CD8-positive, alpha-beta T cell (primary cell): ENCODE measurements at places on chromosomes 11 and 22.

GRCh38 chr11:80282643-80283042 lies 841.8 kb upstream of the TENM4 start:
- DNase-seq: no peak

DNA sequence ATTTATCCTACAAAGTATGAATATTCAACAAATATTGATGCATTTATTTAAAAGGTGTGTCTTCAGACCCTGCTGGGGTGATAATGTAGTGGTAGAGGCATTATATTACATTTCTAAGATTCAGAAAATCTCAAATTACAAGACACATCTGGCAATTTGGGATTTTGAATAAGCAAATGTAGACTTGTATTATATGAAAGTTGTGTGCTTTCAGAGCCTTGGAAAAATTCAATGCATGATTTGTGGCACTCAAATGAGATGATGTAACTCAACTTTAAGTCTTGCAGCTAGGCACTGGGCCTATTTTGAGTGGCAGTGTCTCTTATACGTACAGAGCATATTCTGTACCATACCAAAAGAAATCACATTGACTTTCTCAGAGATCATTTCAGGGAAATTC lies 214.4 kb downstream of the ETS1 start:
- no peak for DNase-seq

DNA sequence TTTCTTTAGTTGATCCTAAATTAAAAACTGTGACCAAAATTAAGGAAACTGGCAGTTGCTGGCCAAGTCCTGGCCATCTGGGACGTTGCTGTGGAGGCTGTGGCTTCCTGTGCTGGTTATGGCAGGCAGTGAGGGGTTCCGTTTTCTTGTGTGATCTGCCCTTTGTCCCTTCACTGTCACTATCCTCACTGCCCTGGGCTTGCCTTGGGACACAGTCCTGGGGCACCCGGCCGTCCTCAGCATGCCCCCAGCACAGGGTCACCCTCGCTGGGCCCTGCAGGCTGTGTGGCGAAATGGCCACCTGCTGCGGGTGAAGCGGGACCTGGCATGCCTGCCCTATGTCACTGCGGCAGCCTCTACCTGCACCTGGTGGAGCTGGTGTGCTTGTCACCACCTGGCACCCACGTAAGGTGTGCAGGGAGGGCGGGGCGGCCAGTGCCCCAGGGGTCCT lies 52.5 kb upstream of the SLC22A12 start:
- no peak for DNase-seq

- DNase-seq: no peak
Measured at GRCh38 chr11:33957304-33957917, 65.5 kb upstream of the LMO2 start.

GRCh38 chr11:80718611-80719291 lies 1277.9 kb upstream of the TENM4 start:
- no peak for DNase-seq
